ENCODE measurements at places on chromosomes 6 and 20.

DNA sequence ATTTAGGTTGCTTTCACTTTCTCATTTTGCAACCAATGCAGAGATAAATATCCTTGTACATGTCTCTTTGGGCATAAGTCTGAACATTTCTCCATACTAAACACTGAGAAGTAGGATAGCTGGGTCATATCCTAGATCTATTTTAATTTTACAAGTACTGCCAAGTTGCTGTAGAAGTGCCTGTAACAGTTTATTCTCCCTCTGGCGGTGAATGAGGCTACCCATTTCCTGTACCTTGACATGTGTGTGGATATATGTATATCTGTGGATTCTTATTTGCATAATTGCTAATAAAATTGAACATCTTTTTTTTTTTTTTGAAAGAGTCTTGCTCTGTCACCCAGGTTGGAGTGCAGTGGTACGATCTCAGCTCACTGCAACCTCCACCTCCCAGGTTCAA is 48.0 kb upstream of the PNRC1 start:
- no peak for DNase-seq

DNA sequence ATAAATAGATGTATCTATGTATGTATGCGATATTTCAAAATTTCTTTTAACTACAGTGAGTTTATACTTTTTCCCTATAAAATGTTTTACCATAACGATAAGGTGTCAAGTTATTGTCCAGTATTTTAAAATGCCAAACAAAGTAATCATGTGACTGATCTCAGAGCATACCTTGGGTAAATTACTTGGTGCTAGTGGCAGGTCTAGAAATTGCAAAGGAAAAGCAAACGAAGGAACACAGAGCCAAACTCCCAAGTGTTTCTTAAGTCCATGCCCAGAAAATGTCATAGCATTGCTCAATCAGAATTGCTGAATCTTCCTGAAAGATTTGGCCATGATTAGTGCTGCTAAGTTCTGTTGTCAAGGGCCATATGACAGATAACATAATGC is 77.5 kb downstream of the CAP2 start:
- no peak for DNase-seq

- peak; percentile 44 for DNase-seq
These were observed 39.2 kb downstream of the KCNK5 start for GRCh38 chr6:39189915-39190544.

DNA sequence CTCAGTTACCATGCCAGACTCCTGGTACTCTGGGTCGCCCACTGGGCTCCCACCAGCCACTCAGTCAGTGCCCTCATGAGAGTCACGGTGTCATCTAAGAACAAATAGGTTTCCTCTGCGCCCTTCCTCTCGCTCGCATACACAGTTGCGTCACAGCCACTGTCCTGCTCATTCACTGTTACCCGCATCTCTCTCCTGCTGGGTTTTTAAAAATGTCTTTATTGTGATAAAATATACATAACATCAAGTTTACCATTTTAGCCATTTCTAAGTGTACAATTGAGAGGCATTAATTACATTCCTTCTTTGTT is 4.0 kb downstream of the TEAD3 start:
- DNase-seq: no peak

DNA sequence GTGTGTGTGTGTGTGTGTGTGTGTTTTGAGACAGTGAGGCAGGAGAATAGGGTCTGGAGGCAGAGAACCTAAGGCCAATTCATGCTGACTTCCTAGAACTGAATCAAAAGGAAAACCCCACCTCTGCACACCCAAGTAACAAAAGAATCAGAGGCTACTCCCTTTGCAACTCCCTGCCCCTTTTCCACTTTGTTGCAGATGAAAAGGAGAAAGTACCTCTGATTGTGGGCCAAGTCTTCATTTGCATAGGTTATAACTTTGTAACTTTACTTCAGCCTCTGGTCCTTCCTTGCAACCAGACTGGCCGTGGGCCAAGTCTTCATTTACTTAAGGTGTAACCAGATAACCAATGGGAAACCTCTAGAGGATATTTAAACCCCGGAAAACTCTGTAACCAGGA is 168.8 kb downstream of the EYA2 start:
- no peak for DNase-seq

GRCh38 chr6:44305200-44305725 is 7.9 kb downstream of the AARS2 start:
- no peak for DNase-seq

- DNase-seq: no peak
These were observed 122.9 kb downstream of the FAM120B start for GRCh38 chr6:170429450-170429849.
